ENCODE measurements at places on chromosomes 3 and 15.

GRCh38 chr15:90603893-90604292 lies 74.2 kb downstream of the CRTC3 start:
- DNase-seq = peak; percentile 33

DNA sequence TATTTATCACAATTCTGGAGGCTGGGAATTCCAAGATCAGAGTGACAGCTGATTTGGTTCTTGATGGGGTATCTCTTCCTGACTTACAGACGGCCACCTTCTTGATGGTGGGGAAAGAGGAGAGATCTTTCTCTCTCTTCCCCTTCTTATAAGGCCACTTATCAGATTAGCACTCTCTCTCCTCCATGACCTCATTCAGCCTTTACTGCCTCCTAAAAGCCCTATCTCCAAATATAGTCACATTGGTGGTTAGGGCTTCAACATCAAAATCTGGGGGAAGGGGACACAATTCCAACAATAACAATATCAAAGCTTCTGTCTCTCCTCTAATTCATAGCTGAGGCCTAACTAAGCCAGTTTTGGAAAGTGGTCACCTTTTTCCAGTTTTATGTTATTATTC lies 91.7 kb upstream of the MBNL1 start:
- DNase-seq = no peak

DNA sequence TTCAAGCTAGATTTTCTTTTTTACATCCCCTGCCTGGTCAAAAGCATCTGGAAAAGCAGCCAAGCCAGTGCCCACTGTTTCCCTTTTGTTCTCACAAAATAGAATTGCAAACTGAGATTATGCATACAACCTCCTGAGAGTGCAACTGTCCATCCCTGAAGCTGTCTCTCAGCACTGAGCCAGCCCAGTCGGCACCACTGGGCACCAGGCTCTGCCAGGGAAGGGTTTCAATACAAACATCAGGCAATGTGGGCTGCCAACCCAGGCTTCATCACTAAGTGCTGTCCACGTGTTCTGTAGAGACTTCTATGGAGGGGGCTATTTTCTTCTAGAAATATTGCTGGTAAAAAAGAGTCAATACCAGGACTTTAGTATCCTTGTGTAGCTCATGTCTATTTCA lies 356.3 kb upstream of the TBL1XR1 start:
- no peak for DNase-seq

- DNase-seq = no peak
These were observed 9.7 kb upstream of the LARP6 start for GRCh38 chr15:70863450-70864218.
